ENCODE measurements at places on chromosomes 4 and X.

DNA sequence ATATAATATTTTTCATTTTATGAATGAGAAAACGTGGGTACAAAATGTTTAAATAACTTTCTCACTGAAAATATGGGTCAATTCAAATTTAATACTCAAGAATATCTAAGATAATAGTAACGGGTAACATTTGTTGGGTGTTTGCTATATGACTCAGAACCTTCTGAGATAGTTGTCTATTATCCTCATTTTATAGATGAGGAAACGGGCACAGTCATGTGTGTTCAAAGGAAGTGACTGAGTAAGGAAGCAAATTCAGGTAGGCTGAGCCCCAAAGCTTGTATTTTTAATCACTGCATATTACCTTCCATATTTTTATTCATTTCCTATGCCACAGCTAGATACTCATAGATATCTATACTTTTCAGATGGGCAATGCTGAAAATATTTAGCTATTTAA, 12.2 kb upstream of the CAMK2D start:
- DNase-seq = no peak

GRCh38 chr4:89166971-89167475, 55.7 kb downstream of the TIGD2 start:
- DNase-seq = no peak

DNA sequence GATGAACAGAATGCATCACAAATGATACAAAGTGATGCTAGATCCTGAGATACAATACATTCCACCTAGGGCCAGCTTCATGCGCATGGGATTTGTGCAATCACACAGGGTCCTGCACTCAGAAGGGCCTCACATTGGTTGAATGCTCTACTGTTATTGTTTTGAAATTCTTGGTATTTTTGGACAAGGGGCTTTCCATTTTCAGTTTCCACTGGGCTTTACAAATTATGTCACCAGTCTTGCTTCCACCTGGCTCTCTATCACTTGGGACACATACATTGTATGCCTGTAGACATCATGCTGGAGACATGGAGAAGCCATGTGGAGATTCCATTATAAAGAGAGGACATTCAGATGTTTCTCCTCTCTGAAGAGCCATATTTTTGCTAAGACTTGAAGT, 155.8 kb downstream of the NAA11 start:
- no peak for DNase-seq

GRCh38 chr4:100790836-100791615, 273.2 kb upstream of the EMCN start:
- no peak for DNase-seq

GRCh38 chrX:74405973-74406489, 15.3 kb upstream of the SLC16A2 start:
- no peak for DNase-seq

- DNase-seq = no peak
These were observed 2.8 kb upstream of the PARM1 start for GRCh38 chr4:74930162-74930561.

DNA sequence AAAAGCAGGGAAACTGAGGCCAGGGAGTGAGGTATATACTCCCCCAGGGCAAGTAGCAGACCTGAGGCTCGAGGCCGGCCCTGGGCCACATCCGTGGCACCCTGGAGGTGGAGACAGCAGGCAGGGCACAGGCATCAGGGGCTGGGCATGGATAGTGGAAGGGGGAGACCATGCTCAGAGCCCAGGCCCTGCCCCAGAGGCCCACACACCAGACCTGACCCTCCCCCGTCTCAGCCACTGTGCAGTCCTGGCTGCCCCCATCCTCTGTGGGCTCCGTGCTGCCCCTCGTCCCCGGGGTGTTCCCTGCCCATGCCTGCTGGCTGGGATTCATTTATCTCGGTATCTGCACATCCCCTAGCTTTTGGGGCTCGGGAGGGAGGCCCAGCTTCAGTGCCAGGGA, 103.1 kb upstream of the NKX1-1 start:
- DNase-seq = no peak

Measured in smooth muscle cell of the brain vasculature (primary cell).